Thymus (tissue), 14 donors: ENCODE measurements at places on chromosomes 16 and 17.

GRCh38 chr17:339193-340061 lies 13.2 kb downstream of the RPH3AL start:
- no peak for DNase-seq

- DNase-seq: no peak
Observed at GRCh38 chr17:40320756-40321523, 12.0 kb downstream of the RARA start.

- DNase-seq: no peak
Observed at GRCh38 chr16:26344240-26344776, 652.5 kb downstream of the HS3ST4 start.

GRCh38 chr17:66524877-66525276 lies 222.5 kb downstream of the PRKCA start:
- no peak for DNase-seq
